GM10248 (cell line): ENCODE measurements at places on chromosomes 2 and 18.

DNA sequence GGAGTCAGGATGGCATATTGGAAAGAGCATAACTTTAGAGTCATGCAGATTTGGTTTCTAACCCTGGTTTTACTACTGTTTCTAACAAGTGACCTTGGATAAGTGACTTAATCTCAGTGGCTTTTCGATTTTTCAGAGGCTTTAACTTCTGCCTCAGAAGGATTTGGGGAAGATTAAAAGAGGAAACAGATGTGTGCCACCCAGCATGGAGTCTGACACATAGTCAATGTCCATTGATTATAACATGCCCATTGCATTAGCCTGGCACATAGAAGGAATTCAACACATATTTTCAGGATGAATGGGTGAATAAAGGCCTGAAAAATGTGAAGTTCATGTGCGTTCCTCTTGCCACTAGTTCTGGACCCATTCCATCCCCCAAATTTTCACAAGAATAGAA is 438.2 kb downstream of the EPHA4 start:
- DNase-seq = no peak

DNA sequence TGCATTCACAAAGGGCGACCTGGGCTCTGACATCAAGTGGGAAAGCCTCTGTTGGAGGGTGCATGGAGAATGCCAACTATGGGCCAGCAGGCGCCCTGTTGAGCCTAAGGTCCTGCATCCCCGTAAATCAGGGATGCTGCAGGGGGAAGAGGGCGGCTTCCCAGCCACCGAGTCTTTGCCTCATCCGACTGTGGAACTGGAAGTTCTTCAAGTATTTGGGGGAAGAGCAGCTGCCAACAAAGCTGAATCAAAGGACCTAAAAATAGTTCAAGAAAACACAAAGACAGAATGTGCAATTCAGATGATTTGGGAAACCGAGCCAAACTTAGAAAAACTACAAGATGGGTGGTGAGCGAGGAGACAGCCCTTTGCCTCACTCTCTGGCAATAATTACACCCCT is 281.1 kb upstream of the MGAT5 start:
- DNase-seq = no peak

- DNase-seq = no peak
Observed at GRCh38 chr2:143953451-143954030, 566.4 kb downstream of the ZEB2 start.

DNA sequence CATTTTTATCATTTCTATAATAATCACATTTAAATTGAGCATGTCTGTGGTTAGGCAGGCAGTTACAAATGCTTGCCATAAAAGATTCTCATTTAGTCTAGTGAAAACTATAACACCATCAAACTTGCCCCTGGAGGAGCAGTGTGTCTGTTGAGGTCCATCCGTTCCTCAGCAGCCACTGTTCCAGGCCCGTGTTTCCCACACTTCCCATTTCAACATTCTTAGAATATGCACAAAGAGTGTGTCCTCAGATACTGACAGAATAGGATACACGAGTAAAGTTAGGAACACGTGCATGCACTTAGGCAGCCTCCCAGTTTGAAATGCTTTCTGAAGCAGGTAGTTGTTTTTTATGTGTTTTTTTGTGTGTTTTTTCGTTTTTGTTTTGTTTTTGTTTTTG is 39.9 kb downstream of the NCK2 start:
- DNase-seq = no peak

- no peak for DNase-seq
Observed at GRCh38 chr2:109339519-109339966, 210.5 kb downstream of the SH3RF3 start.

GRCh38 chr2:105803337-105803736 is 58.6 kb downstream of the NCK2 start:
- DNase-seq = no peak

- no peak for DNase-seq
Observed at GRCh38 chr2:238866656-238867277, 18.9 kb downstream of the TWIST2 start.

DNA sequence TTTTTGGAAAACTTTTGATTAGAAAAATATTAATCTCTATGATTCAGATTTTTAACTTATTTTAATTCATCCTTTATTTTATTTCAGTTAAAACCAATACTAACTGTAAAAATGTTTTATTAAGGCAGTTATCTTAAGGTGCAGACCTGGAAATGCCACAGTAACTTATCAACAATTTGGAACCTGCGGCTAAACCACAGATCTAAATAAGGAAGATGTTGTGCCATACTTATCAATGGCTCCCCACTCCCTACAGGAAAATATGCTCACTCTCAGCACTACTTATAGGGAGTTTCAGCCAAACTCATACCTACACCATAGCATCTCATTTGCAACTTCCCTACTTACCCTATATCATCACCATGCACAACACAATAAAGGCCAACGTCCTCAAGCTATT is 226.9 kb upstream of the KYNU start:
- no peak for DNase-seq

DNA sequence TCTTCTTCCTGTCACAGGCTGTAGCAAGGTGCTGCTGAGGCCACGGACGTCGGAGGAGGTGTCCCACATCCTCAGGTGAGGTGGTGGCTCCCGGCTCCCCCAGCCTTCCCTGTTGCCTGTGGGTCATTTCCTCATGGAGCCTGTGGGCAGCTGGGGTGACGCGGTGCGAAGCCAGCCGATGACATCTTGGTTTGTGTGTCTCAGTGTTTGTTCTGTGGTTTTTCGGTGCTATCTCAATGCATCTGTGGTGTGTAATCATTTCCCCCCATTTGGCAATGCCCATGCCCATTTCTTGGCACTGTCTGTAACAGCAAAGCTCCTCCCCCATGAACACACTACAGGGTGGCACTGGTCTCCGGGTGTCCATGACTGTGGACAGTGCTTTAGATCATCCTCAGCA is 6.6 kb downstream of the D2HGDH start:
- DNase-seq = no peak

- no peak for DNase-seq
Observed at GRCh38 chr2:8670580-8670979, 11.3 kb upstream of the ID2 start.

- no peak for DNase-seq
Observed at GRCh38 chr2:168216351-168217005, 30.9 kb downstream of the STK39 start.

GRCh38 chr2:98149333-98149697 is 62.3 kb downstream of the VWA3B start:
- no peak for DNase-seq

DNA sequence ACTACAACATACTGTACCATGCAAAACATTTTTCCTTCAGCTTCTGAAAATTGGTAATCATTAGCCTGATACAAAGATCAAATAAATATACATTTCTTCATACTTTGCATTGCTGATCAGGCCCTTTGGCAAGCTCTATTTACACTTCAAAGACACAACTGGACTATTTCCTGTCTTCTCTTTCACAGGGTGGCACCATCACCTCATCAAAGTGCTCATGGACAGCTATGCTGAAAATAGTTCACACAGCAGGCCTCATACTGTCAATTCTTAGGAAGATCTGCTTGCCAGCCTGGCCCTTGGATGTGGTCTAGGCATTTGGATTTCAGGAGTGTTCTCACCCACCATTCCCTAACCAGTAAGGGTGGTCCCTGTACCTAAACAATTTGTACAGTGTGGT is 33.9 kb downstream of the FBXO15 start:
- DNase-seq = no peak
